ENCODE measurements at places on chromosomes 5 and 9.

GRCh38 chr5:99061299-99061698 lies 132.5 kb upstream of the CHD1 start:
- no peak for DNase-seq

DNA sequence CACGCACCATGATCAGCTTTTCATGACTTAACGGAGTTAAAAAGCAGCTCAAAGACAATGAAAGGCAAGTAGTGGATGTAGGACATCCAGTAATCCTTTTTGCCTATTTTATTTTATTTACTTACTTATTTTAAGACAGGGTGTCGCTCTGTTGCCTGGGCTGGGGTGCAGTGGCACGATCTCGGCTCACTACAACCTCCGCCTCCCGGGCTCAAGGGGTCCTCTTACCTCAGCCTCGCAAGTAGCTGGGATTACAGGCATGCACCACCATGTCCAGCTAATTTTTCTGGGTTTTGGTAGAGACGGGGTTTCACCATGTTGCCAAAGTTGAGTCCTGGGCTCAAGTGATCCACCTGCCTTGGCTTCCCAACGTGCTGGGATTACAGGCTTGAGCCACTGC lies 148.9 kb downstream of the DAB2IP start:
- peak; percentile 6 for DNase-seq

DNA sequence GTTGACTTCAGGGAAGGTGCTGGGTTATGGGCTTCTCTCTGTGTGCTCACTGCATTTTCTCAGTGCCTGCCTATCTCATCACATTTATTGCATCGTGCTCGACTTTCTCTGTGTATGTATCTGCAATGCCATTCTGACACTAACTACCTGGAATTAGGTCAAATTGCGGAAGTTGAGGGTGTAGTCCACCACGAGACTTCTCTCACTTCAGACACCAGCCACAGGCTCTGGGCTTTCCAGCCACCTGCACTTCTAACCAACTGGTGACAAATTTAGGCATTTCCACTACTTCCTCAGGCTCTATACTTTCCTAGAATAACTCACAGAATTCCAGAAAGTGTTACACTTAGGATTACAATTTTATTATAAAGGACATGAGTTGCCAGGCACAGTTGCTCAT lies 188.6 kb upstream of the ZNF608 start:
- DNase-seq = no peak

- DNase-seq = peak; percentile 80
Measured at GRCh38 chr5:179060116-179061008, at the start of gene ZNF354C. Gene ZNF354C (plus strand): TSS chr5:179060373. CDS start chr5:179062069, 1,696 bp downstream.
